ENCODE measurements at places on chromosomes 13 and 19. TPM values are rescaled to one million over a fixed set of nuclear protein-coding genes. Genes with fewer than 3 reads are reported as not detected.

FGF14 gene
- 1.9 TPM for polyA plus RNA-seq

PLK5 gene
- not detected for polyA plus RNA-seq

TINCR gene
- polyA plus RNA-seq: 0.19 TPM

ACER1 gene
- polyA plus RNA-seq: not detected

NLRP4 gene
- not detected for polyA plus RNA-seq

DNA sequence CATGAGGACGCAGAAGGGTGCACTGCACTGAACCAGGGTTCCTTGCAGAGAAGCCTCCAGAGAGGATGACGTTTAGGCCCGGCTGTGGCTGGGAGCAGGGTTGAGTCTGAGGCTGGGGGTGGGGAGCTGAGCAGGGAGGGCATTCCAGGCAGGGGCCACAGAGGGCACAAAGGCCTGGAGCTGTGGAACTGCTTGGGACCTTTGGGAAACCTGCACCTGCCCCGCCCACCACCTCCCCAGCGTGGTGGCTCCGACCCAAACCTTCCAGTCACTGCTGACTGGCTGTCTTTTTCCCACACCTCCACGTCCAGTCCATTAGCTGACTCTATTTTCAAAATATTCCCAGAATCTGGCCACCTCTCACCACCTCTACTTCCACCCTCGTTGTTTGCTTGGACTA is 4.9 kb upstream of the LMTK3 start:
- DNase-seq: no peak

DNA sequence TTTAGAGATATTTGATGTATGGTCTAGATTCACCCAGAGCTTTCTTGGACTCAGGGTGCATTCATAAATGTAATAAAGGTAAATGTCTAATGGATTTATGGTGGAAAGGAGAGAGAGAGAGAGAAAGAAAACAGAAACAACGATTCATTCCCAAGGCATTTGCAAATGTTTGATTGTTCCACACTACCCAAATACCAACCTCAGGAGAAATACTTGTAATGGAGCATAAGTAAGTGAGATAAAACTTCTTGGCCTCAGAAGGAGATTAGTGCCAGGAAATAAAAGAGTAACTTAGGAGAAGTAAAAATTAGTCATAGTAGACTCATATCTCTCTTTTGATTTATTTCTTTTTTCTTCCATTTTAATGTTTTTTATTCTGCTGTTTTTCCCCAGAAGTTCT is 40.6 kb upstream of the DGKH start:
- peak; percentile 56 for DNase-seq

- no peak for DNase-seq
Observed at GRCh38 chr19:2089727-2090053, 6.4 kb downstream of the MOB3A start.

DNA sequence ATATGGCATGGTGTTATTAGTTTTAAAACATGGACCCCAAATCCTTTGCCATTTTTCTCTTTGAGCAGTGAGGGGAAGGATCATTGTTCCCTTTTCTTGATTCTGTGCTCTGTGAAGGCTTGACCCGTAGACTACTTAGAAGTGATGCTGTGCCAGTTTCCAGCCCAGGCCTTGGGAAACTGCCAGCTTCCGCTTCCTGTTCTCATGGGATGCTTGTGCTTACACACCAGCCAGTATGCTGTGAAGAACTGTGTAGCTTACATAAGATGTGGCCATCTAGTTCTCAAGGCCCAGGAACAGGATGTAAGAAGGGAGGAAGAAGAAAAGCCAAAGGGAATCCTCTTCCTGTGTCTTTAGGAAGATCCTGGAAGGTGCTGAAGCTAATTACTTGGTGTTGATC is 180.9 kb downstream of the PCCA start:
- DNase-seq: peak; percentile 31
